Articular chondrocyte of knee joint (primary cell): ENCODE measurements at places on chromosomes 16 and 17. TPM values are rescaled to one million over a fixed set of nuclear protein-coding genes. Genes with fewer than 3 reads are reported as not detected.

EVI2A gene
- 31.1 and 42.2 TPM in 2 replicates for total RNA-seq

SMIM36 gene
- total RNA-seq, result not detected in 2 replicates

COTL1 gene
- 180 and 195 TPM in 2 replicates for total RNA-seq

KCNH4 gene
- total RNA-seq, result under 0.01 TPM in 1 of 2 replicates, not detected in the other

LITAFD gene
- not detected in 2 replicates for total RNA-seq

GNGT2 gene
- 0.39 TPM in 1 of 2 replicates, not detected in the other for total RNA-seq

TBX6 gene
- 0.11 and 0.39 TPM in 2 replicates for total RNA-seq

ATP2A1 gene
- total RNA-seq, result under 0.01 and 0.22 TPM in 2 replicates

STH gene
- total RNA-seq, result not detected in 2 replicates

IL34 gene
- total RNA-seq, result 5.7 and 7.1 TPM in 2 replicates

CTCF gene
- total RNA-seq, result 29.7 and 30.7 TPM in 2 replicates

ALOX15B gene
- total RNA-seq, result under 0.01 and 0.32 TPM in 2 replicates
